Activated T-helper 1 cell treated with anti-CD3 and anti-CD28 coated beads, Interleukin-2, amount 50 U/mL, for 16 hours (primary cell): ENCODE measurements at places on chromosomes 4 and X.

GRCh38 chr4:135371137-135371536, 1169.5 kb upstream of the PABPC4L start:
- DNase-seq, result no peak

- peak; percentile 68 for DNase-seq
These were observed 97.0 kb downstream of the DDIT4L start for GRCh38 chr4:100093091-100093866.

GRCh38 chr4:185112104-185112503, 31.0 kb upstream of the SLC25A4 start:
- DNase-seq, result no peak

DNA sequence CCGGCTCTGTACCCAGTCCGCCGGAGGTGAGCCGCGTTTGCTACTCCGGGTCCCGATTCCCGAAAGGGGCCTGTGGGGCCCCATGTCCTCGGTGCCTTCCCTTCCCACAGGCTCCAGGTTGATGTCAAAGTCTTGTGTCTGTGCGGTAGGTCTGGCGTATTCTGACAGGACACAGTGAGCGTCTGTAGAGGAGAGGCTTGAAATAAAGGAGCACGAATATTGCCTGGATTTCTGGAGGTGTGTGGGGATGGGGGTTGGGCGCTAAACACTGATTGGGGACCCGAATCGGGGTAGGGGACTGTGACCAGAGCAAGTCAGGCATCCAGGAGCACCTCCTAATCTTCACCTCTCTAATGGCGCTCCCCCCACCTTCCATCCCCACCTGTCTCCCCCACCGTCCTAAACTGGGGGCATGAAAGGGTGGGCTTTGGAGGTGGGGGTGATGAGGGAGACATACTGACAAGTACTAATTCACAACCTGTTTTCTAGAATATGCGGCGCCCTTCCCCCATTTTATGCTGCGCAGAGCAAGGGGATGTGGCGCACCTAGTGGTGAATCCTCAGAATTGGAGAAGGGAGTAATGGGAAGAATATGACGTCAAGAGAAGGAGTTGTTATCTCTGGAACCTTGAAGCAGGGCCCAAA, 855 bp downstream of the GPRASP2 start:
- no peak for DNase-seq

GRCh38 chr4:157885811-157886210, 287.0 kb downstream of the GASK1B start:
- no peak for DNase-seq

DNA sequence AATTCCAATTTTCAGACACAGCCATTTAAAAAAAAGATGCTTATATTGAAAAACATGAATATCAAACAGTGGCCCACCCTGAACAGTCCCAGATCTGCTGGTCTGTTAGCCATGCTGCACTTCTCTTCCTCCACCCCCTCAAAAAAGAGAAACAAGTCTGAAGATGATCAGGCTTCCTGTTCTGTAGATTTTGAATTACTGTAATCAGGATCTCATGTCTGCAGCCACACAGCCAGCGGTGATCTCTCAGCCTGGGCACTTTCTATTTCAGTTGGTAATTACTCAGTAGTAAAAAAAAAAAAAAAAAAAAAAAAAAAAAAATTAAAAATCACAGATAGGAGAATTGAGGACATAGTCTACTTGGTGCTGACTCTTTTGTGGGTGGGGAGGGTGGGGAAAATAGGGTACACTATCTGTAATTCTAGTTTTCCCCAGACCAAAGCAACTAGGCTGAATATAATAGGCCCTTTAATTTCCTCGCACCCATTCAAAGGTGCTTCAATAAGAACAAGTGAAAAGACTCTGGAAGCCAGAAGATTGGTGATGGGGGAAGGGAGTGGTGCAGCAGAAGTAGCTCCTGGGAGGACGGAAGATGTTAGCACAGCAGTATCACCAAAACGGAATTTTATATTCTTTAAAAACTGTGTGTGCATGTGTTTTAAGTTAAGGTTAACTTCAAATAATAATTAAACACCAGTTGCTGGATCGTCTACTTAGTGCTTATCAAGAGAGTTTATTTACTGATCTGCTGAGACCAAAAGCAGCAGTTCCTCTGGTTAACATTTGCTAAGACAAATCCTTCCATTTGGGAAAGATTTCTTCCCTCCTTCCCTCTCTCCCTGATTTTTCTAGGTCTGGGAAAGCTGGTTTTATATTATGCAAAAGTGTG, 47.0 kb downstream of the SPRY1 start:
- DNase-seq, result no peak

- no peak for DNase-seq
These were observed 618.0 kb downstream of the STPG2 start for GRCh38 chr4:97525236-97525635.

DNA sequence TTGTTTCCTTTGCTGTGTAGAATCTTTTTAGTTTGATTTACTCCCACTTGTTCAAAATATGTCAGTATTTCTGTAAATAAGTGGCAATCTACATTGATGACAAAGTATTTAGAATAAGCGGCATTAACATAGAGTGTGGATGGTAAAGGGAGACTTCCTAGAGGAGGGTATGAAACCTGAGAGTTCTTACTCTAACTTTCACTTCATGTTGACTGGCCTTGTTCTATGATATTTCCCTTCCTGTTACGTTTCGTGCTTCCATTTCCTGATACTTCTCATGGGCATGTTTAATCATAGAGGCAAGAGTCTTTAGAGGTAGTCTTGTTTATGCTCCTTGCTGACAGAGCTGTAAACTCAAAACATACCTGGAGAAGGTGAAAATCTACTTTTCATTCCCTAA, 408.9 kb downstream of the GLUD2 start:
- no peak for DNase-seq

- DNase-seq, result no peak
These were observed 559.7 kb upstream of the FAT1 start for GRCh38 chr4:187283201-187283955.

- no peak for DNase-seq
These were observed 140.4 kb downstream of the ZNF518B start for GRCh38 chr4:10316851-10317250.

DNA sequence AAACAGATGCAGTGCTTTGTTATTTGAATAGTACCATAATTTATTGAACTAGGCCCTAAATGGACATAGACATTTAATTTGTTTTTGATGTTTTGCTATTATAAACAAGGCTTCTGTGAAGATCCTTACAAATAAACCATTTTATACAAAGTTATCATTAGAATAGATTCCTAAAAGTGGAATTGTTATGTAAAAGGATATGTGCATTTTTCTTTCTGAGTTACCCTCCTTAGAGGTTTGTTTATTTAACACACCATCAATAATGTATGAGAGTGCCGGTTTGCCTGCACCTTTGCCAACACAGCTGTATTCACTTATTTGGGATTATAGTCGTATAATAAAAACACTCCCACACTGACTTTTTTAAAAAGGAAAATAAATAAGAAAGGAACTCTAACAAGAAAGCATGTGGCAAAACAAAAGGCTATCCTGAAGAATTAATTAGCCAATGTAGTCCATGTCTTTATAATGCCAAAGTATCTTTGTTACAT, 84.8 kb downstream of the PAK3 start:
- no peak for DNase-seq
